T-cell (primary cell): ENCODE measurements at places on chromosomes 12 and 14.

DNA sequence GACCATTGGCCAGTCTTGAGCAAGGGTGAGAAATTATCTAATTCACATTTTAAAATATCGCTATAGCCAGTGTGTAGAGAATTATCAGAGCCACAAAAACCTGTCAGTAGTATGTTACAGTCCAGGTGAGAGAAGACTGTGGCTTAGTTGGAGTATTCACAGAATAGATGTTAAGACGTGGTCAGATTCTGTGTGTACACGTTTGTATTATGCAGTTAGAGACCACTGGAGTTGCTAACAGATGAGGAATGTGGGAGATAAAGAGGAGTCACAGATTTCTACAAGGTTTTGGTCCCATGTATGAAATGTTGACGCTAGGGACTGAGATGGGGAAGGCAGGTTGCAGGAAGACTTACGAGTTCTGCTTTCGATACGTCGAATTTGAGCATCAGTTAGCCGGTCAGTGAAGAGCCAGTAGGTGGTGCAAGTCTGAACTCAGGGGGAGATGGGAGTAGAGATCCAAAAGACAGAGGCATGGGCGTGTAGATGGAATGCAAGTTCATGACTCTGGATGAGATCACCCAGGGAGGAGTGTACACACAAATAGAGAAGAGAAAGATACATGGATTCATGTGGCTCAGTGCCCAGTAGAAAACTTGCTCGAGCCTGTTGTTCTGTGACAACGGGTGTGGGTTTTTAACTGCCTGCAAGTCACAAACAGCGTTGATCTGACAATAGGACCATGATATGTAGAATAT, 114.8 kb upstream of the FLRT2 start:
- no peak for DNase-seq

DNA sequence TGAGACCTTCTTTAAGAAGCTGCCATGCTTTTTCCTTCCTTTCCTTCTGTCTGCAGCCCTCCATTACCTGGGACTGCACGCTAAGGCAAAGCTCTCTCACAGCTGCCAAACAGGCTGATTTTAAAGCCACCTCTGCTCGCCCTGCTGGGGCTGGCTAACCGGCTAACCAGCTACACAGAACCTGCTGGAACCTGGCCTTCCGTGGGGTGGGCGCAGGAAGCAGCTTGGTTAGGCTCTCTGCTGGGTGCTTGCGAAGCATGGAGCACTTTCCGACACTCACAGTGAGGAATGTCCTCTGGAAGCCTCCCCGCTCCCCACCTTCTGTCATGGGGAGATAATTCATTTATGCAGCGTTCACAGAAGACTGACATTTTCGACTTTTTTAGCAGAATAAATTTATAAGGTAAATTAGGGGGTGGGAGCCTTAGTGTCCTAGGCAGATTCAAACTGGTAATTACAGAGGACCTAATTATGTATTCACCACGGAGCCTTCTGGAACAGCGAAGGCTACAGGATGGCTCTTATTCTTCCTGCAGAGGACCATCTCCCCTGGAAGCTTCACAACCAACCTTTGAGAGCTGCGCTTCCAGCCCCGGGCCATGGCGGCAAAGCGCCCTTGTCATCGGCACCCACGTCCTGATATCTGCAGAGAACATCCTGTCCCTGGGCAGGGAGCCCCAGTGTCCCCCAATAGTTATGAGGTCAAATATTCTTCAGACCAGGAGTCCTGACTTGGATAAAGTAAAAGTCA, 12.4 kb upstream of the BCL11B start:
- no peak for DNase-seq

- DNase-seq = no peak
Observed at GRCh38 chr14:35986219-35986573, 160.1 kb downstream of the BRMS1L start.

- DNase-seq = no peak
Observed at GRCh38 chr12:107571492-107571891, 114.1 kb upstream of the PWP1 start.

- DNase-seq = no peak
Observed at GRCh38 chr14:81402123-81402495, 2.0 kb upstream of the STON2 start.

DNA sequence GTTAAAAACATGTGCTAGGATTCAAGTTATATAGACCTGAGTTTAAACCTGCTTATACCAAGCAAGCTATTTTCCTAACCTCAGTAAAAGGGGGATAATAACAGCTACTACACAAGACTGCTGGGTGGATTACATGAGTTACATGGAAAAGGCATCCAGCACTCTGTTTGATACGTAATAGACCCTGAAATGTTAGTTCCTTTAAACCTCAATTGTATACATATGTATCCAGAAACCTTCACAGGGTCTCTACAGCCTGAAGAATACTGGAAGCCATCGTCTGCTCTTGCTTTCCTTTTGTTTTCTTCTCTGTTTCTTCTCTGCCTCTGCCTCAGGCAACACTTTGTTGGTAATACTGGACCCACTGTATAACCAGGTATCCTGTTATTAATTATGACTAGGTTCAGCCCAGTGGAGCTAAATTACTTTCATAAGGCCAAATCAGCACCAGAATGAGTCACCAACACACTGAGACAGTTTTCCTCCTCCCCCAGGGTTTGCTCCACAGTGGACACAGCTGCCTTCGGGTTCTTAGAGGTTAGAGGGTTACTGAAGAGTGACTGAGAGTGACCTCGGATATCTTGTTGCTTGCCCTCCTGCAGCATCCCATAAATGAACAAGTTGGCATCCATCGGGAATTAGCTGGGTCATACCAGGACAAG, 127.1 kb downstream of the CAPZA3 start:
- no peak for DNase-seq

- no peak for DNase-seq
Observed at GRCh38 chr14:90839889-90840266, 23.6 kb upstream of the TTC7B start.

- DNase-seq = no peak
Observed at GRCh38 chr12:90010089-90010488, 301.5 kb upstream of the ATP2B1 start.

DNA sequence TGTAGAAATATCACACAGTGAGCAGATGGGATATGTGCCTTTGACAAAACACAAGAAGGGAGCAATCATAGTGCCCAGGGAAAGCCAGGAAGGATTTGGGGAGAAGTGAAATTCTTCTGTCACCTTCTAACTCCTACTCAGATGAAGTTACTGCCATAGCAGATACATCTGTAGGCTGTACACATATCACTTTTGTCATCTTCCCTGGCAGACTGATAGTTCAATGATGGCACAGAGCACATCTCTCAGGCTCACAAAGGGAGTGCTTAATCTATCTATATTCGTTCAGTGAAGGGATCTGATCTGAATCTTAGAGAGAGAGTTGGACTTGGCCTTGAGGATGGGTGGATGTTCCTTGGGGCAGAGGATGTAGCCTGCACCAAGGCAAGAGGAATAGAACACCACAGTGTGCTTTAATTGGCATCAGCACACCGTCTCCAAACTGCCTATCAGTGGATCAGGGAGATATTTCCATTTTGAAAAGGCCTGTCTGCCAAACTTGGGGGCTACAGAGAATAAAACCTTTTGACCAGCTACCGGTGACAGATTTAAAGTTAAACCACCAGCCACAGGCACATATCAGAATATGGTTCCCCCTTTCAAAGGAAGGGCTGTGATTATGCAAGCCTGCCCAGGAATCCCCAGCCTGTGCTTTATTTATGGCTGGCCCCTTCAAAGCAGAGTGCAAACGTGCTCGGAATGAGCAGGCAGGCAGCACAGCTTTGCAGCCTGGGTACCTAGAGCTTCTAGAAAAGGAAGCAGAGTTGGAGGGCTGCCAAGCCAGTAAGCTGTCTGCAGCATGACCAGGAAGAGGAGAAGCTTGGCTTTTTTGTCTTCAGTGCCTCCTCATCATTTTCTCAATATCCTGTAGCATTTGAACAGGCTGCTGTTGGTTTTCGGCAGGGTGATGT, 165.5 kb upstream of the DYRK2 start:
- peak; percentile 85 for DNase-seq

- no peak for DNase-seq
Observed at GRCh38 chr12:94260717-94261116, 112.3 kb downstream of the PLXNC1 start.

DNA sequence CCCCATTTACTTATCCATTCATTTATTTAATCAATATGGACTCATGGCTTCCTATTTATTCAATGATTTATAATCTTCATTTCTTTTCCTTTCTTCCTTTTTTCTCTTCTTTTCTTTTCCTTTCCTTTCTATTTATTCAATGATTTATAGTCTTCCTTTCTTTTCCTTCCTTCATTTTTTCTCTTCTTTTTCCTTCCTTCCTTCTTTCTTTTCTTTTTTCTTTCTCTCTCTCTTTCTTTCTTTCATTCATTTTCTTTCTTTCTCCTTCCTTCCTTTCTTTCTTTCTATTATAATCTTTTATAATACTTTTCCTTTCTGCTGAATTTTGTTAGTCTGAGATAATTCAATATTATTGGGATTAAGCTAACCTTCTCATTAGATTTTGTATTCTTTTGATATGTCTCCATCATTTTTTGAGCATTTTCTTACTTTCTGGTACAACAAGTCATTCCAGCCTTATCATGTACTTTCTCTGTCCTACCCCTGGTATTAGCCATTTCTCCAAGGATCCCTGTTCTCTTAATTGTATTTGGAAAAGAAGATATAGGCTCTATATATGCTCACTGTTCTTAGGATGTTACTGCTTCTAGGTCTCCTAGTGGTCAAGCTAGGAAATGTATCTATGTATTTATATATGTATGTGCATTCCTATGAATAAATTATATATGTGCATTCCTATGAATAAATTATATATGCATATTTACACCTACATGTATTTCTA, 12.1 kb downstream of the LACRT start:
- no peak for DNase-seq

DNA sequence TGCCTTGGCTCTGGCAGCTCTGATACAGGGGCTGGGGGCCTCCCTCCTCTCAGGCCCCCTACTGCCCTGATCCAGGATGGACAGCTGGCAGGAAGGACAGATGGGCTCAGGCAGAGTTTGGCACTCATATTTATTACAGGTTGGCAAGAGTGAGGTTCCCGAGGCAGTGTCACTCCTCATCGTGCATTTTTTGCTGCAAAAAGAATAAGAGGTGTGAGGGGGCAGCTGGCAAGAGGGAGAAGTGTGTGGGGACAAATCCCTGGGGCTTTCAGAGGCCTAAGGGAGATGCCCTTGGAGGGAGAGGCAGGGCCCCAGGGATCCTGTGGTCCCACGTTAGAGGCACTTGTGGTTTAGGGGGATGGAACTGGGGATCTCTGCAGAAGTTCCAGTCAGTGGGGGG, 5.0 kb downstream of the CMTM5 start:
- DNase-seq = no peak

DNA sequence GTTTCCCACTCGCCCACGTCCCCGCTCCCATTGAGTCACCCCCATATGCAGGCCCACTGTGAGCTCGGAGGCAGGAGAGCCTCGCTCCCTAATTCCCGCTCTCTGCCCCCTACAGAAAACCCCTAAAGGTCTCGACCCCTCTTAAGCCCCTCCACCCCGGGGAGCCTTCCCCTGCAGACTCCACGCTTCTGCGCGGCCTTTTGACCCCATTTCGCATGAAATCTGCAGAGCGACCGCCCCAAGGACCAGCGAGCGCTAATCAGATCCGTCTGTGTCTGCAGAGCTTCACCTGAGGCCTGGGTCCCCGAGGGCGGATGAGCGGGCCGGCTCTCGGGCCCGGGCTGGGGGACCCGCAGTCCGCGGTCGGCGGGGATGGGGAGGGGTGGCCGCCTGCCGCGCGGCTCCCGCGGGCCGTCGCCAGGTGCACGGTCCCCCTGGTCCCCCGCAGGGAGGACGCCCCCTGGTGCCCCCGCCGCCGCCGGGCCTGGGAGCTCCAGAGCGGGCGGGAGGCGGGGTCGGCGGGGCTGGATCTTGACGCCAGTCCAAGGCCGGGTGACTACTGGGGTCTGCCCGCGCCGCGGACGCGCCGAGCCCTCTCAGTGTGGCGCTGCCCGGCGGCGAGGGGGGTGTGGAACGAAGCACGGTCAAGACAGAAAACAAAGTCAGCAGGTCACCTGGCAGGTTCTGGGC, 10.1 kb downstream of the BMP4 start:
- DNase-seq = no peak

GRCh38 chr12:13571035-13571434, 374.5 kb downstream of the EMP1 start:
- no peak for DNase-seq

- DNase-seq = no peak
Observed at GRCh38 chr14:78847801-78848200, 677.6 kb downstream of the NRXN3 start.

DNA sequence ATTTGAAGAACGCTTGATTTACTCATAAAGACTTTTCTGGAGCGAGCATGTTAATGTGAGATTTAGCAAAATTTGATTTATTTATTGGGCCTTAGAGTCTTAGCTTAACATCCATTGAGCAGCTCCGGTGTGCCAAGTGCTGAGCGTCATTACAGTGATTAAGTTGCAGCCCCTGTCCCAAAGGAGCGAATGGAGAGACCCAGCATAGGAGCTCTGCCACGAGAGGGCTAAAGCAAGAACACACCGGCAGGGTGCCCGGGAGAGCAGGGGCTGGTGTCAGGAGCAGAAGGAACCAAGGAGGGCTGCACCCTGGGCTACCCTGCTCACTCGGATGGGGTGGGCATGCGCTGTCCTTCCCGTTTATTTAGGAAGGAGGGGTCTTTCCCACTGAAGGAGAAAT, 50.6 kb downstream of the PPP2R5C start:
- no peak for DNase-seq

- no peak for DNase-seq
Observed at GRCh38 chr12:53173085-53173715, 7.3 kb upstream of the ZNF740 start.

- DNase-seq = no peak
Observed at GRCh38 chr14:40599725-40600124, 1007.0 kb upstream of the LRFN5 start.

GRCh38 chr12:1424674-1425395, 169.5 kb downstream of the FBXL14 start:
- DNase-seq = no peak

DNA sequence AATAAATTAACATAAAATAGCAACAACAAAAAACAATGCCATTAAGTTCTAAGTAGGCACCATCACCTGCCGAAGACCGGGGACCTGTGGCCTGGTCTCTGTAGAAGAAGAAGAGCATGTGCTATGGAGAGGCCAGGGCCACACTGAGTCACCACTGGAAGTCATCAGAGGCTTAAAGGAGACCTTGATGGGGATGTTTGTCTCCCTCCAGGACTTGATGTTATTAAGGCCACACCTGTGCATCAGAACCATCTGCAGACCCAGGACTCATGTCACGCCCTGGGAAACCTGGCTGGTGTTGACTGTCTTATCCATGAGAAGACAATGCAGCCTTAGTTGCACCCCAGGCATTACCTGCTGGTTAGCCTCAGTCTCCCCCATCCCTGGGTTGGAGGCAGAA, 292.3 kb downstream of the AACS start:
- no peak for DNase-seq

- no peak for DNase-seq
Observed at GRCh38 chr12:510071-510825, 50.5 kb downstream of the B4GALNT3 start.

DNA sequence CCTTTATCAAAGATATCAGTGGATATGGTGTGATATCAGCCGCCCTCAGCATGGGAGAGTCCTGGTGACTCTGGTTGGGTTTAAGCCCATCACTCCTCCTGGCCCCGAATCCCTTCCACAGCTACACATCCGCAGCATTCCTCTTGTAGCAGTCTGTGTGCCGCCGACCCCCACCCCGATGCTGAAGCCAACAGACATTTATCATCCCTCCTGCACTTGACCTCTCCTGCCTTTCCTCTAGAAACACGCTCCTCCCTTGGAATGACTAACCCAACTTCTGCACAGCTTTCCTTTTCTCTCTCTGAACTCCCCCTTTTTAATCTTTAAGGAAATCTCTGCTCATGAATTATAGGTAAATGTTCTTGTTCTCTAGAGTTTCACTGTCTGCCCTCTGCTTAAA, 250.9 kb upstream of the FOXN3 start:
- DNase-seq = no peak

GRCh38 chr12:5031958-5032357, 11.7 kb upstream of the KCNA5 start:
- no peak for DNase-seq
